Mucosa of descending colon (tissue), 3 donors: ENCODE measurements at places on chromosomes 13 and 19. TPM values are rescaled to one million over a fixed set of nuclear protein-coding genes. Genes with fewer than 3 reads are reported as not detected.
A peak's percentile ranks its signal among the peaks of the same experiment; 100 is the strongest.

Gene CYP4F8
- not detected for total RNA-seq

Gene CYP2A6
- total RNA-seq, result not detected

Gene AMER2
- total RNA-seq, result not detected

Gene RFPL4A
- total RNA-seq, result not detected

Gene GRIN3B
- total RNA-seq, result not detected

Gene PRPF31
- total RNA-seq, result 54.6 TPM

Gene ZNF135
- 2.2 TPM for total RNA-seq

DNA sequence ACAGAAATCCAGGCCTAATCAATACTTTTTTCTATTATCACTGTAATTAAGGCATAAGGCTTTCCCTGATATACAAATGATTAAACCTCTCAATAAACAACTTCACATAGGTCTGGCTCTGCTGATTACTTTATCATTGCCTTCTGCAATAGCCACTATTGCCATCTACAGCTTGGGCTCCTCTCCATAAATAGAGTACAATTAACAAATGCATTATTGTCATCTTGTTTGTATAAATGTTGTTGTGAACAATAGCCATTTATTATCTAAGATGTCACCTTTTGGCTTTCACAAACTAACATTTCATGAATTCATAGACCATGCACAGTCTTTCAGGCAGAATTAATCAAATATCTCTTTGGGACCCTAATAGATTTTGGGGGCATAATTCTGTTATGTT, 53.3 kb downstream of the NHLRC3 start:
- no peak for DNase-seq

- no peak for DNase-seq
Measured at GRCh38 chr19:31583148-31583547, 233.9 kb upstream of the TSHZ3 start.

GRCh38 chr19:991174-991931, 7.2 kb downstream of the WDR18 start:
- peak; percentile 67 for DNase-seq

GRCh38 chr13:23673354-23673753, 103.1 kb downstream of the TNFRSF19 start:
- DNase-seq, result no peak

DNA sequence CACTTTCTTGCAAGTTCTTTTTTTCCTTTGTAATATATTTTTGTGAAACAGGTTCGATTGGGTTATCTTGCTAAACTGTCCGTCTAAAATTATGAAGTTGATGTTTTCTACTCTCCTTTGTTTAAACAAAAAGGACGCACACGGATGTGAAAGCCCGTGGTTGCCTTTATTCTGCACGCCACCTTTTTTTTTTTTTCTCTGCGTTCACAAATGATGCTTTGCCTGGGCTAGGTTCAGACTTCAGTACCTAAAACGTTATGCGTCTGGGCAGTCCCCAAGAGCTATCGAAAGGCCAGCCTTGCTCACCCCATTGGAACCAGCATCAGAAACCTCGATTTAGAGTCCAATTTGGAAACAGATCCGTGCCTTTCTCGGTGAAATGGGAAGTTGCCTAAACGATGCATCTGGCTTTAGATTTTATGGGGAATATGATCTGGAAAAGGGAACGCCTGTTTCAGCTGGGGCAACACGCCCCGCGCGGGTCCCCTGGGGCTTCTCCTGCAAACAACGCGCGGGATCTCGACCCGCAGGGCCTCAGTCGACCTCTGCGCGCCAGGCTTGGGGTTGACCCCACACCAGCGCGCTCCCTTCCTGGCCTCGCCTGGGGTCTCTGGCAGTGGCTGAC, 113.9 kb downstream of the KCNRG start:
- DNase-seq, result no peak

DNA sequence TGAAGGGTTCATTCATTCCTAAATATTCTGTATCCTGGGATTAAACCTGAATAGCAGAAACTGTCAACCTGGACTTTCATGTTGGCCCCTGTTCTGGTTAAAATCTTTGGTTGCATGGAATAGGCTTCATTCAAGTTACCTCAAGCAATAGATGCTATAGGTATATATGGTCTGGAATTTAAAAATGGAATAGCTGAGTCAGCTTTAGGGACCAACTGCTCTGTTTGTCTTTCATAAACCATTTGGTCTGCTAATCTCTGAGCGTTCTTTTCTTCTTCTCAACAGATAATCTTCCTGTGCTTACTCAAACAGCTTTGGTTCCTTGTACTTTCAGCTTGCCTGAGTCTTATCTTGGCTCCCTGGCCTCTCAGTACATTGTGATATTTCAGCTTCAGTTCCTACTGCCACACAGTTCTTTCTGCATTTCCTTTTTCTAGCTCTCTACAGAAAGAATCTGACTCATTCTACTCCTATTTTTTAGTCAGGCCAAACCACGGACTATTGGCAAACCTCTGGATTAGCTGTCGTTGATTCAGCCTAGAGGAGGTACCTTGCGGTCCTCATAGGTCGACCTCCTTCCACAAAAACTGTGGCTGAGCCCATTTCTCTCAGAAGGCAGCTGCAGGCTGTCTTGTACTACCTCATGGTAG, 35.9 kb upstream of the MAB21L1 start:
- DNase-seq, result no peak

GRCh38 chr19:10644260-10645007, 9.7 kb upstream of the ILF3 start:
- peak; percentile 91 for DNase-seq

DNA sequence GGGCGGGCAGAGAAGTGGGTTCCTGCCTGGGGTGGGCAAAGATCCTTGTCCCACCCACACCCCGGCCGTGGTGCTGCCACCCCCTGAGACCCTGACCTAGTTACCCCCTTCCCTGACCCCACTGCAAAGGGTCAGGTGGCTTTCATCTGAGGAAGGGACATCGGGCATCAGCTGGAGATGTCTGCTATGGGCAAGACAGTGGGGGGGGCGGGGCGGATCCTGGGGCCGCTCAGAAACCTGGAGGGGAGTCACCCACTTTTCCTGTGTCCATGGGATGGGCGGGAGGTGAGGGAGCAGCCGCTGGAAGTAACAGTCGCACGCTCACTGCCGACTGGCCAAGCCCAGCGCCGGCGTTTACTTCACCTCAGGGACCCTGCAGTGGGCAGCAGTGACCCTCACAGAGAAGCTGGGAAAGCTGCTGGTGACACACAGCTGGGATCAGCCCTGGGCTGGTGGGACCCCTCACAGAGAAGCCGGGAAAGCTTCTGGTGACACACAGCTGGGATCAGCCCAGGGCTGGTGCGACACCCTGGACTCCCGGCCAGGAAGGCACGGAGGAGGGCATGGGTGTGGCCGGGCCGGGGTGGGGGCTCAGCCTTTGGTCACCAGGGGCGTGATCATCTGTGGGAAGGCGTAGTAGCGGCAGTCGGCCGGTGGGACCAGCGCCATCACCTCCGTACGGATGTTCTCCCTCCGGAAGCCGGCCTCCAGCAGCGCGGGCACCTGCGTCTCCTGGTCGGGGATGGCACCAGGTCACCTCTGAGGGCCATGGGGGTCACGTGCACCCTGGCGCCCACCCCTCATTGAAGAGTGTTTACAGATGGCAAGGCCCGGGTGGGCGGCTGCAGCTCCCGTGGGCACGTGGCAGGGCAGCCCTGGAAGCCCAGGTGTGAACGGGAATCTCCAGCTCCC, 4.3 kb downstream of the GAMT start:
- DNase-seq, result no peak

DNA sequence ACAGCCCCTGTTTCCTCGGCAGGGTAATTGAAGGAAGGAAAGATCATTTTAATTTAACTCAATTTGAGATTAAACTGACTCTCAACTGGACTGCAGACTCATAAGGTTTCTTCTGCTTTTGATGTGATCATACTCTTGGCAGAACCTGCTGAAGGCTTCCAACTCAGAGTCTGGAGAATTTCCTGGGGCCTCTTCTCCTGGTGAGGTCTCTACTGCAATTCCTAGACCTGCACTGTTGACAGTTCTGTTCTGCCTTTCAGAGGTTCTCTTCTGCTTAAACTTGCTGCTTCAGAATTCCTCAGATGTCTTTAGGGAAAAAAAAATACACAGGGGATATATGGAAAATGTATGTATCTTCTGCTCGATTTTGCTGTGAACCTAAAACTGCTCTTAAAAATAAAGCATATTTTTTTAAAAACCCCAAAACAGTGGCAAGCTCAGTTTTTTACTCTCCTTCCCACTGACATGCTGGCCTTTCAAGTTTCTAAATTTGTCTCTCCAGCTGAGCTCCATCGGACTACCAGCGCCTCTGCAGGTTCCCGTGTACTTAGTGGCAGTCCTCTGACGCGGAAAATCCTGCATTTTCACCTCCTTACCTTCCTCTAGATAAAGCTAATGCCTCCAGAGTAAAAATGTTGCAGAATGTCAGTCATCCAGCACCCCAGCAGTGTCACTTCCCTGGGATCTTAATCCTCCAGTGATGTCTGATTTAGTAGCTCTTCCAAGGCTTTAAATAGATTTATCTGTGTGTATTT, 733.5 kb upstream of the SGCG start:
- DNase-seq, result no peak

- no peak for DNase-seq
Measured at GRCh38 chr13:49100637-49101570, 119.2 kb upstream of the MLNR start.

DNA sequence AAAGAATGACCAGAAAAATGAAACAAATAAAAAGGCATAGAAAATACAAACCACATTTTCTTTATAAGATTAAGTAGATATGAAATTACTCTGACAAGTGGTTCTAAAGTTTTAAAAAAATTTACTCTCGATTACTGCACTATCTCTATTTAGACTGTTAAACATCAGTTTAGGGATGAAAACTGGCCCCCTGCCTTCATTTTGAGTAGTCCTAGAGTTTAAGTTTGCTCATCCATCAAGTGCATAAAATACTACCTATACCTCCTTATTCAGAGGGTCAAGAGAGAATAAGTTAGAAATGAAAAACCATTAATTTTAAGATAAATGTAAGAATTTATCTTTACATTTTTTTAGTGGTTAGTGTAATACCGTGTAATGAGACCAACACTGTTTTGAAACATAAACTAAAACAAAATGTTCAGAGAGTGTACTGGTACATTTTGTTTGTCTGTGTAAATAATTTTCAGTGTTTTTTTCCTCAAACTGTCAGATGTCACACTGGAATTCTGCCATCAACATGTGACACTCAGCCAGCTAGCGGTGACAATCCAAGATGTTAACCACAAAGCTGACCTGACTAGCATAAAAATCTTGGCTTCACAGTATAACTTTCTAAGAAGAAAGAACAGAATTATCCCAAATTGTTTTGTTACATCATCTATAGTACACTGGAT, 184.8 kb upstream of the PCDH20 start:
- no peak for DNase-seq

GRCh38 chr19:13859361-13859880, 17.5 kb upstream of the NANOS3 start:
- no peak for DNase-seq

DNA sequence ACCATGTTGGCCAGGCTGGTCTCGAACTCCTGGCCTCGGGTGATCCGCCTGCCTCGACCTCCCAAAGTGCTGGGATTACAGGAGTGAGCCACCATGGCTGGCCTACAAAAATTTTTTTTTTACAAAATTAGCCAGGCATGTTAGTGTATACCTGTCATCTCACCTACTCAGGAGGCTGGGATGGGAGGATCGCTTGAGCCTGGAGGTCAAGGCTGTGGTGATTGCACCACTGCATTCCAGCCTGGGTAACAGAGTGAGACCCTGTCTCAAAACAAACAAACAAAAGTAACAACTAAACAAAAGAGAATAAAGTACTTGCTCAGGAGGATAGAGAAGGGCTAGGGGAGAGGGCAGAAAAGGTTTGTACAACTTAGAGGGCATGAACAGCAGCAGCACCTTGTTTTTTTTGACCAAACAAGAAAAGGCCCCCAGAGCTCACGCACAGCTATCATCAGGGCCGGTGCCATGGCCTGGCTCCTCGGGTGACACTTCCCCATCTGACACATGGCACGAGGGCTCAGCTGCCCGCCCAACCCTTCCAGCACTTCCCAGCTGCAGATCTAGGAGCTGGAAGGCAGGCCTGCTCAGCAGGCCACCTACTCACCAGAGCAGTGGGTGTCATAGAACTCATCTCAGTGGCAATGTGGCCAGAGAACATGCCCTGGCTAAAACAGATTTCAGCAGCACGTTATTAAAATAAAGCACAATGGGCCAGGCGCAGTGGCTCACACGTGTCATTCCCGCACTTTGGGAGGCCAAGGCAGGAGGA, 8.6 kb upstream of the SLC7A9 start:
- DNase-seq, result no peak

GRCh38 chr13:21242236-21242635, 65.8 kb downstream of the MRPL57 start:
- no peak for DNase-seq

DNA sequence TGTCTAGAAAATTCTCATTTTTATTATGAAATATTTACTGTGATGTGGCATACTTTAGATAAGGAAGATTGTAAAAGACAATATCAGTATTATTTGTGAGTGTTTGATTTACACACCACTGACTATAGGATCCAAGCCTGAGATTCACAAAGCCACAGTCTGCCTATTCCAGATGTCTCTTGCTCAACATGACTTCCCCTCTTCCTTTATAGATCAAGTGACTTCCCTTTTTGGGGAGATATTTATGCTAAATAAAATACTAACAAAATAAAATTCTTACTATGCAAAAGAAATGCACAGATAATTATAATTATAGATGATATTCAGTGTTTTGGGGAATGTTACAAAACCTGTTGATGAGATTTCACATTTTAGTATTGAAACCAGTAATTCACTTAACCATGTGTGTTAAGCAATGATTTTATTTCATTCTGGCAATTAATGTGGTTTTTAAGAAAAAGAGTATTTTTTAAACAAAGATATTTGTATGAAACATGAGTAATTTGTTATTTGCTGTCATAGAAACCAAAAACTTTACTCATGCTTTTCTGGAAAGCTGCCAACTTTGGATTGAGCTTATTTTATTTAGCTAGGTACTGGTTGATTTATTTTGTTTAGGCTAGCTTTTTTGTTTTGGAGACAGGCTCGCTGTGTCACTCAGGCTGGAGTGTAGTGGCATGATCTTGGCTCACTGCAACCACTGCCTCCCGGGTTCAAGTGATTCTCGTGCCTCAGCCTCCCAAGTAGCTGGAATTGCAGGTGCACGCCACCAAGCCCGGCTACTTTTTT, 13.7 kb upstream of the GPR183 start:
- DNase-seq, result no peak

DNA sequence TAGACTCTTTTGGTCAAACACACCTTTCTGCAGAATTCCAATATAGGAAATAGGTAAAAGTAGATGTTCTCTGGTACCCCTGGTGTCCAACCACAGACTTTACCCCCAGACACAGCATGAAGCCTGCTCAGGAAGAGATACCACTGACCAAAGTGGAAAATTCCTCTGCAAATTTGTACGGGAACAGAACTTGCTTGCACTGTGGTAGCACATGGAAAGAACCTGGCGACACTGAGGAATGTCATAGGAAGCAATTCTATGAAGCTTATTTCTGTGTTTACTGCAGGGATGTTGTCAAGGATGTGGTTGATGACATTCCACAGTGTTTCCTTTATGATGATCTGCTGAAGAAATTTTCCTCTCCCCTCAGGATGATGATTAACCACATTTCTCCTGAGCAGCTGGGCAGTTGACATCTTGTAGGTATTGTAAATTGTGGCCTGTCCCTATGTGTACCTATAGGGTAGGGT, 48.9 kb upstream of the TNFSF11 start:
- no peak for DNase-seq

DNA sequence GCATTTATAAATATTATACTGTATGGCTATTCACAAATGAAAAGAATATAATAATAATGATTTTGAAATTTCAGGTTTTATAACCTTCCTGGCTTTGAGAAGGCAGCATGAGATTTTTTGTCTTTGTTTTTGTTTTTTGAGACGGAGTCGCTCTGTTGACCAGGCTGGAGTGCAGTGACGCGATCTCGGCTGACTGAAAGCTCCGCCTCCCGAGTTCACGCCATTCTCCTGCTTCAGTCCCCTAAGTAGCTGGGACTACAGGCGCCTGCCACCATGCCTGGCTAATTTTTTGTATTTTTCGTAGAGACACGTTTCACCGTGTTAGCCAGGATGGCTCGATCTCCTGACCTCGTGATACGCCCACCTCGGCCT, 64.1 kb downstream of the ZNF429 start:
- peak; percentile 63 for DNase-seq
